ENCODE measurements at places on chromosomes 1 and 21.

DNA sequence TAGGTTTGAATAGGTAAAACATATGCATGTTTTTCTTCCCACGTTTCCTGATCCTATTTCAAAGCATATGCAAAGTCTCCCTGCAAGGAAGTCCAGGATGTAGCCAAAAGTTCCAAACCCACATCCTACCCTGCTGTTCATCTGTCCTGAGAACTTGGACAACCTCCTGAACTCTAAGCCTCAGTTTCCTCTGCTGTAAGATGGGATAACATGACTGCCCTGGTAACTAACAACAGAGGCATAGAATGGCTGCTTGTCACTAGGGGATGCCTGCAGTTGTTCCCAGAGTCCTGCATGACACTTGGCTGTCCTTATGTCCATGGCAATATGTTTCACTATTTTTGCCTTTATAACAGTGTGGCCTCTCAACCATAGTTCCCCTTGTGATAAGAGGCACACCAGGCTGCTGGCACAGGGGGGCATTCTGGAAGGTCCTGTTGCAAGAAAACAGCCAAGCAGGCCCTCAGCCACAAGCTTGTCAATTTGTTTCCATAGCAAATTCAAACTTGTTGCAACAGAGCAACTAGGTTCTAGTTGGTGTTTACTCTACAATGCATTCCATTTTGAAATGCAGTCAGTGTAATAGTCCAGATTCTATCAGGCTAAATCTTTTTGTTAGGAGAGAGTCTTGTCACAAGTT lies 1.5 kb upstream of the HDGF start:
- DNase-seq: no peak

- no peak for DNase-seq
Measured at GRCh38 chr1:54047384-54048305, 5.4 kb downstream of the TMEM59 start.

DNA sequence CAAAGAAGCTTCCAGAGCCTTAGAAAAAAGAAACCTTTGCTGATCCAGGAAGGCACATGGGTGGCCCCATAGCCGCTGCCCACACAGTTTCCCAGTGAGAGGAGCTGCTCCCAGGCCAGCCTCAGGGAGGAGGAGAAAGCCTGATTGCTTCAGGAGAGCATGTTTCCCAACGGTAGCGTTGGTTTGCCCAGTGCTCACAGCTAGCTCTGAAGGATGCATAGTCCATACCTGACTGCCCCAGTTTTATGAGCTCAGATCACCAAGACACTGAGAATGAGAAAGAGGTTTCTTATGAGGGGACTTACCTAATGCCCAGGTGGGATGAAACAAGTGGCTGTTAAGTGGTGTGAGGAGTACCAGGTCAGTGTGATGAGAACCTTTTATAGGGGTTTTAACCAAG lies at the start of gene CRNN:
CRNN (minus strand) TSS at position 355 of the 400 bp plus-strand sequence. CDS start 2,030 bp downstream, outside the sequence.
- DNase-seq: no peak

GRCh38 chr1:159862031-159862430 lies 426 bp downstream of the VSIG8 start:
- no peak for DNase-seq

- DNase-seq: no peak
Measured at GRCh38 chr1:207323425-207324225, 2.1 kb downstream of the CD55 start.

- no peak for DNase-seq
Measured at GRCh38 chr1:83512373-83513193, 486.3 kb downstream of the TTLL7 start.

- no peak for DNase-seq
Measured at GRCh38 chr21:41124641-41125201, 43.2 kb upstream of the BACE2 start.

- DNase-seq: no peak
Measured at GRCh38 chr1:14137411-14138134, 437.6 kb downstream of the PRDM2 start.

- DNase-seq: no peak
Measured at GRCh38 chr1:74593887-74594866, 79.4 kb downstream of the ERICH3 start.

GRCh38 chr1:172085317-172085716 lies 244.0 kb downstream of the DNM3 start:
- no peak for DNase-seq

DNA sequence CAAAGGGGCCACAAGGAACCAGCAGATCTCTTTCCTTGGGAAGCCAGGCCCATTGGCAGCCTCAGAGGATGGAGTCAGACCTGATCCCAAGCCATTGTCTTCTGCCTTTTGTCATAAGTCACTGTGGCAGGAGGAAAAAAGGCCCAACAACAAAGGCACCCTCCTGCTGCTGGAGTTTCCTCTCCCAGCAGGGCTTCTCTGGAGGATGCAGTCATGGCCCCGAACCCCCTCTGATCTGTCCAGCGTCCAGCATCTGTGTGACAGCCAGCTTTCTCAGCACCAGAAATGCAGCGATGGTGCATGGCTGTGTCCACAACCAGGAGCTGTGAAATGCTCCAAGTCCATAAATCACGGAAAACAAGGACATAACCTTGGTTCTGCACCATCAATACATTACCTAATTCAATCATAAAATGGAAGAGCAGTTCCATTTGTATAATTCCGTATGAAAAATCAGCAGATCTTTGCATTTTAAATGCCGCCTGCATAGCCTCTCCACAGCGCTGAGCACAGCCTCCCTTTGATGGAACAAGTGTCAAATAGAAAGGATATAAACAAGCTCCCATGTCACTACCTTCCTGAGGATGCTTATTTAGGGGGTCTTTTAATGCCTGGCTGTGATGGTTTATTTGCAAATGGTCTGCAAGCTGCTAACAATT lies 30.6 kb downstream of the AJAP1 start:
- no peak for DNase-seq

DNA sequence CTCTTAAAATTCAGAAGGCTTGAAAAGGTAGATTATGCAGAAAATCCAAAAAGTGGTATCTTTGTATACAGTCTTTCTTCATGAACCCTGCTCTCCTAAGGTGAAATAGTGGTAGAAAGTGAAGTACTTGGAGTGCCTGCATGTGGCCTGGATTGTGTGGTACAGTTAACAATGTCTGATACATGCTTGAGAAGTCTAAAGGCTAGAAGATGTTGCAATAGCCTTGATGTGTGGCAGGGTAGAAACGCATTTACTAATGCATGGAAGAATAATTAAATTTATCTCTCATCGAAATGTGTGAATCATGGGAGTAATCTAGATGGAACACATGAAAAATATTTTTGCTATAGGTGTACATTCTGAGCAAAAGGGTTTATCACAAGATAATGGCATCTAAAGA lies 1632.3 kb upstream of the B3GALT2 start:
- DNase-seq: no peak

GRCh38 chr1:53116933-53117600 lies 25.4 kb downstream of the SLC1A7 start:
- no peak for DNase-seq

GRCh38 chr1:202725526-202725925 lies 15.3 kb upstream of the SYT2 start:
- no peak for DNase-seq

DNA sequence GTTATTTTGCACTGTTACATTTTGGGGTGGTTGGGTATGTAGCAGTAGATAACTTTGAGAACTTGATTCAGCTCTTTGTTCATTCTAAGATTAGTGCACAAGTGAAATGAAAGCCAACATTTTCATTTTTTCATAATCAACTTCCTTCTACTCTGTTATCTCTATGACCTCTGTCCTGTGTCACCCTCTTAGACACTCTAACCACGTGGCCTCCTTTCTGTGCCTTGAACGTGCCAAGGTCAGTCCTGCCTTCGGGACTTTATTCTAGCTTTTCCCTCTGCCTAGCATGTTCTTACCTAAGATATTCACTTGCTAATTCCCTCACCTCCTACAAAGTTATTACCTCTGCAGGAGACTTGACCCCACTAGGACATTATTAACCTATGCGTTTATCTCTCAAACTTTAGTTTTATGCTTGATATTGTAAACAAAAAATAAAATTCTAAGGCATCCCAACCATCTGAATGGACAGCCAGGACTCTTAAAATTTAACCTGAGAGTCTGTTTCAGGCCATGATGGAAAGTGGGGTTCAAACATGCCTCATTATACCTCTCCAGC lies 19.2 kb upstream of the EDEM3 start:
- no peak for DNase-seq

GRCh38 chr1:165383067-165383466 lies 26.6 kb upstream of the LMX1A start:
- peak; percentile 59 for DNase-seq

GRCh38 chr1:1906185-1907097 lies 8.6 kb upstream of the CALML6 start:
- DNase-seq: peak; percentile 68

DNA sequence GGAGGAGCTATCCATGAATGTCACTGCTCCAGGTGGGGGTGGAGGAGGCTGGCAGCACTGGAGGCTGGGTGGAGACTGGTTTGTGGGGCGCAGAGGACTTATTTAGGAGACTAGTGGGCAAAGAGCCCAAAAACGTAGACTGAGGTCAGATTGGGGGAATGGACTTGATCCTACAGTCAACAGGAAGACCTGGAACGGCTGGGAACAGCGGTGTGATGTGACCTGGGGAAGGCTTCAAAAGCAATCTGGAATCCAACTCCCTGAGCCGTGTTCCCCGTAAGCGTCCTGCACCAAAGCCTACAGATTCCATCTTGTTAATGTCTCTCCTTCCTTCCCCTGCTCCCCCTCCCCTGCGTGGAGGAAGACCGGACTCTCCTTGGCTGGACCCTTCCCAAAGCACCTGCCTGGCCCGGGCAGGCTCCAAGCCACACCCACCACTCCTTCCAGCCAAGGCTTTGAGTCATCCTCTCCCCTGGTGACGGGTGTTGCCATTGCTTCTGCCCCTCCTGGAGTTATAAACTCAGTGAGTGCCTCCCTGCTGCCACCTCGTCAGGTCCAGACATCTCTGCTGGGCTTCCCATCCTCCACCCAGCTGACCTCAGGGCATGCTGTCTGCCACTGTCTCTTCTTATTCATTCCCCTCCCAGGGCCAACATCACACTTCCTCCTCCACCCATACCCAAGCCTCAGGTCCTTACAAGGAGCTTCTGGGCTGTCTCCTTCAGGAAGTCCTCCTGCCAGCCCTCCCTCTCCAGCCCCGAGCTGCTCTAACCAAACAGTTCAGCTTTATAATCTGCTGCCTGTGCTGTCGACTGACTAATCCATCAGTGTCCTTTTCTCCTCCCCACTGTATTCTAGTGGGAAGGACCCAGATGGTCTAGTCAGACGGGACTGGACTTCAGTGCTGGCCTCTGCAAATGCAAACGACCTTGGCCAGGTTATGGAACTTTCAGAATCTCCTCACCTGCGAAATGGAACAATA lies 1.6 kb upstream of the CLSTN1 start:
- DNase-seq: peak; percentile 32

DNA sequence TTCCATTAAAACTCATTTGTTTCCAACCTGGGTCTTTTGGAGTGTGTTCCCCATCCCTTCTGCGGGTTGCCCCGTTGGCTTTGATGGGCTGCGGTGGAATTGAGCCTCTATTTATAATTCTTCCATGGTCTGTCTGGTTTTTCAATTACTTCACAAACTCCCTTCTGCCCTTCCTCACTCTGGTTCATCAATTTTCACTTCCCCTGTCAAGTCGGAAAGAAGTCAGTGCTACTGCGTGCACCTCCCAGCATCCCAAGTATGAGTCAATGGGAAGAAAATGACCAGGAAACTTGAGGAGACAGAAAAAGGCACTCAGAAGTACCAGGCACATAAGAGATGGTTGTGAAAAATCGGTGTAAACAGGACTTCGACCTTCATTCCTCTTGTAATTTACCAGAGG lies 126.2 kb downstream of the KAZN start:
- no peak for DNase-seq

DNA sequence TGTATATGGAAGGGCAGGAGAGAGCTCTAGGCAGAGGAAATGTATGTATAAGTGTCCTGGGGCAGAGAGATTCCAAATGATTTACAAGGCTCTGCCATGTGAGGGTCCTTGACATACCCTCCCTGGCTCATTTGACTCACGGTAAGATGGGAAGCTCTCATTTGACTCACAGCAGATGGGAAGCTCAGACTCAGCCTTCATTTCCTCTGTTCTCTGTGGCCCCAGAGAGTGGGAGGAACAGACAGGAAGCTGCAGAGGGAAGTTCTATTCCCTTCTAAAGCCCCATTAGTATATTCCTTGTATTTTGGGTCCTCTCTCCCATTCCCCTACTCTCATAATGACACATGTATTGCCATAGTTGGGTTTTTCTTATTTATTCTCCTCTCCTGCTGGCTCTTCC lies 44.9 kb downstream of the FOXD2 start:
- no peak for DNase-seq

DNA sequence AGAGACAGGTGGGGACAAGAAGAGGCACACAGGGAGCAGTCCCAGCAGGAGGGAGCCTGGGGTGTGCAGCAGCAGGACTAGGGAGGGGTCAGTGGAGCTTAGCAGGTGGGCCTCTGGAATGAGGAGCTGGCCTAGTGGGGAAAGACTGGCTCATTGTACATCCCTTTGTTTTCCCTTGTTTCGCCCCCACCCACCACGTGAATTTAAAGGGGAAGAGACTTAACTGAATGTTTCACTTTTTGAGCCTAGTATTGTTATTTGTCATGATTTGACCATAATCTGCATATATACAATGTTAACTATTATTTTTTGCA lies 181.7 kb downstream of the DHRS3 start:
- DNase-seq: no peak

DNA sequence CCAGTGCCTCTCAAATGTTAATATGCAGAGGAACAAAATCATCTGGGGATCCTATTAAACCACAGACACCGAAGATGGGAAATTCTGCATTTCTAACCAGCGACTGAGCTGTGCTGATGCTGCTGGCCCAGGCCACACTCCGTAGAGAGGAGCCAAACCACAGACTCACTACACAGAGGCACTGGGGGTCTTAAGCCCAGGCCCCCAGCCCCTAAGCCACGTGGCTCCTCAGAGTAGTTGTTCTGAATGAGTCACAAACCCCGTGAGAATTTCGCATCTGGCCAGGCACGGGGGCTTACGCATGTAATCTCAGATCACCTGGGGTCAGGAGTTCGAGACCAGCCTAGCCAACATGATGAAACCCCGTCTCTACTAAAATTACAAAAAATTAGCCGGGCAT lies 2.8 kb upstream of the CELA2A start:
- DNase-seq: no peak

DNA sequence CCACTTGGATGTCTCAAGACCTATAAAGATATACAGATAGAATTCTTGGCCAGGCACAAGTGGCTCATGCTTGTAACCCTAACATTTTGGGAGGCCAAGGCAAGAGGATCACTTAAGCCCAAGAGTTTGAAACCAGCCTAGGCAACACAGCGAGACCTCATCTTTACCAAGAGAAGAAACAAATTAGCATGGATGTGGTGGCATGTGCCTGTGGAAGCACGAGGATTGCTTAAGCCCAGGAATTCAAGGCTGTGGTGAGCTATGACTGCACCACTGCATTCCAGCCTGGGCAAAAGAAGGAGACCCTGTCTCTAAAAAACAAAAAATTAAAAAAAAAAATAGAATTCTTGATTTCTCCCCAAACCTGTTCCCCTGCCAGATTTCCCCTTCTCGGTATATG lies 8.3 kb downstream of the ASAP3 start:
- DNase-seq: no peak

DNA sequence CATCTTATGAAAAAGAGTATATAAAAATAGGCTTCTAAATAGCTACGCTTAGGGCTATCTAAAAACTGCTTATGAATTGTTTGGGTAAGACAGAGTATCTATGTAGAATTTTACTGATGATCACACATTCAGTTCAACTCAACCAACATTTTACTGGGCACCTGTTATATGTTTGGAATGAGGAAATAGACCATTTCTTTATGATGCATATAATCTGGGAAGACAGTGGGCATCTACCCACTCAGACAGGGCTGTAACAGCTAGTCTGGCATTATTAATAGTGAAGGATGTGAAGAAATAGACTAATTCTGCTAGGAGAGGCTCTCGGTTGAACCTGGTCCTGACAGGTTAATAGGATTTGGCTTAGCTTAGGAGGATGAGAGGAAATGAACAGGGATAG lies 56.9 kb downstream of the TIAM1 start:
- DNase-seq: no peak

All from fibroblast of the conjunctiva (primary cell).